ENCODE measurements at places on chromosomes 5 and 9.
A peak's percentile ranks its signal among the peaks of the same experiment; 100 is the strongest.

- DNase-seq: peak; percentile 75
Measured at GRCh38 chr5:159331093-159331973, 1.0 kb upstream of the IL12B start.

DNA sequence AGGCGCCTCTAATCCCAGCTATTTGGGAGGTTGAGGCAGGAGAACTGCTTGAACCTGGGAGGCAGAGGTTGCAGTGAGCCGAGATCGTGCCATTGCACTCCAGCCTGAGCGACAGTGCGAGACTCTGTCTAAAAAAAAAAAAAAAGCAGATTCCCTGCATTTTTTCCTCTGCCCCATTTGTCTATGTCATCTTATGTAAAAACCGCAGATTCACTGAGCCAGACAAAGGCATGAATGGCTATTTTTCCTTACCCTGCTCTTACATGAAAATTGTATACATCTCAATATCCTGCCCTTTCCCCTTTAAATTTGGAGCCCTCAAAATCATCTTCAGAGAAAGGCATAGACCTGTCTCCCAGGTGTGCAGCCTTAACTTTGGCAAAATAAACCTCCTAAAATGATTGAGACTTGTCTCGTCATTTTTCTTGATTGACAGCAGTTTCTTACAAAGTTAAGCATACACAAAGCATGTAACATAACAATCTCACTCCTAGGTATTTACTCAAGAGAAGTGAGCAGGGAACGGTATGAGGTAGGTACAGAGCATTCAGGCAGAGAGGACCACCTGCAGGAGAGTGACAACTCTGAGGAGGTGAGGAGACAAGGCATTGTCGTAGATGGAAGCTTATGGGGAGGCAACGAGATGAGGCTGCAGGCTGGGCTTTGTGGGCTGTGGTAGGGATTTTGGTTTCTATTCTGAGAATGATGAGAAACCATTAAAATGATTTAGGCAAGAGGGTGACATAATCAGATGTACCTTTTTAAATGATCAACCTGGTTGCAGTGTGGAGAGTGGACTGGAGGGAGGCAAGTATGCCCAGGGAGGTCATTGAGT is 65.7 kb upstream of the IL6ST start:
- DNase-seq: no peak

DNA sequence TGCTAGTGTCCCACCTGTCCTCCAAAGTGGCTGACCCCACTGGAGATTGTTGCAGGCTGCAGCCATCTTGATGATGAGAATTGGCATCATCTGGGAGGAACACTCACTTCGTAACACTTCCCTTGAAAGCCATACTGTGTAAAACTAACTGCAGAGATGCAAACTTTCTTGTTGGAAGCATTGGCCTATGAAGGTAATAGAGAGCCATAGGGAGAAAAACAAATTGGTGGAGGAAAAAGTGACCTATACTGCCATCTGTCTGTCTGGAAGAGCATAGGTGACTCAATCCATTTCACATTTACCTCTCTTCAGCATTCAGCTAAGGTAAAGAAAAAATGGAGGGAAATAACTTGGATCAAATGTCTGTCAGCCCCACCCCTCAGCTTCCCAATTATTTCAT is 473.4 kb downstream of the NTRK2 start:
- peak; percentile 46 for DNase-seq

- no peak for DNase-seq
Measured at GRCh38 chr5:59543821-59544442, 349.6 kb downstream of the PDE4D start.

DNA sequence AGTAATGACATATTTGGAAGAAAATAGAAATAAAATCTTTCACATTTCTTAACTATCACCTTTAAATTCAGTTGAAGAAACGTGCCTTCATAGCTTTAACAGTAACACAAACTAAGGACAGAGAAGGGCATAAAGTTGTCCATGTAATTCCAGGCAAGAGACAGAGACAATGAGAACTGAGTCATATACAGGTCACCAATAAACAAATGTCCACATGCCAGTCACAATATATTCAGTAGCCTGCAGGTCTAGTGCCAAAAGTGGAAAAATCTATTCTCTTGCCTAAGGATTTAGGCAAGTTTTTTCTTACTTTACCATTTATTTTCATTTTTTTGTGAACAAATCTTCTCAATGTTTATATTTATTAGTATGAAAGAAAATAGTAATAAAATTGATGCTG is 1711.5 kb upstream of the NUDT12 start:
- DNase-seq: no peak

DNA sequence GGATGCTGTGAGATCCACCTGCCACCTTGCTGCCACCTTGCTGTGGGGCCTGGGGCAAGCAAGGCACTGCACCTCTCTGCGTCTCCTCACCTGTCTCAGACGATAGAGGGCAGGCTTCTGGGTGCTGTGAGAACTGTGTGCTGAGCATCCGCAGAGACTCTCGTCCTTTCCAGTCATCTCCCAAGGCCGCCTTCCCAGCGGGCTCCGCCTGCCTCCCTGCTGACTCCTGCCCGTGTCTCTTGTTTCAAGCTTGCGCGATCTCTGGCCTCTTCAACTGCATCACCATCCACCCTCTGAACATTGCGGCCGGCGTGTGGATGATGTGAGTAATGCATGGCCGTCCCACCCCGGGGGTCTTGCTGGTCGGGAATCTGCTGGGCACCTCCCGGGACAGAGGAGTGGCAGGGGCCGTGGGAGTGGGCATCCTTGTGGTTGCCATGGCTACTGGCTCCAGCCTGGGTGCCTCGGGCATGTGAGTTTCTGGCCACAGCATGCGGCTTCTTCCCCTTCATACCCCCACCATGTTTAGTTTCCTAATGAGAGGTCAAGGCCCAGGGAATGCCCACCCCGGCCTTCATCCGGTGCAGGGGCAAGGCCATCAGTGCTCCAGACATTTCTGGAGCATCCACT is 3.6 kb downstream of the CACFD1 start:
- DNase-seq: no peak

- DNase-seq: no peak
Measured at GRCh38 chr9:95511952-95512708, 4.6 kb downstream of the PTCH1 start.

- no peak for DNase-seq
Measured at GRCh38 chr5:31934156-31934555, 240.0 kb downstream of the GOLPH3 start.

DNA sequence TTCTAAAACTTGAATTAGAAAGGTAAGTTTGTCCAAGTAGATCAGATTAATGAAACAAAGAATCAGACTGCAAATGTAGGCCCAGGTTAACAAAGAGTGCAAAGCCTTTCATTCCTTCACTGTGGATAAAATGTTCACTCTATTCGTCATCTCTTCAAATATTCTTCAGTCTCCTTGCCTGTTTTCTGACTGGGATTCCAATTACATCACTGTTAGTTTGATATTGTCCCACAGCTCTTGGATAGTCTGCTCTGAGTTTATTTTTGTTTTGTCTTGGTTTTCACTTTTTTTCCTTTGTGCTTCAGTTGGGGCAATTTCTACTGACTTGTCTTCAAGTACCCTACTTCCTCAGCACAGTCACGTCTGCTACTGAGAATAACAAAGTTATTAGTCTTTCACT is 38.5 kb upstream of the GZMA start:
- no peak for DNase-seq

DNA sequence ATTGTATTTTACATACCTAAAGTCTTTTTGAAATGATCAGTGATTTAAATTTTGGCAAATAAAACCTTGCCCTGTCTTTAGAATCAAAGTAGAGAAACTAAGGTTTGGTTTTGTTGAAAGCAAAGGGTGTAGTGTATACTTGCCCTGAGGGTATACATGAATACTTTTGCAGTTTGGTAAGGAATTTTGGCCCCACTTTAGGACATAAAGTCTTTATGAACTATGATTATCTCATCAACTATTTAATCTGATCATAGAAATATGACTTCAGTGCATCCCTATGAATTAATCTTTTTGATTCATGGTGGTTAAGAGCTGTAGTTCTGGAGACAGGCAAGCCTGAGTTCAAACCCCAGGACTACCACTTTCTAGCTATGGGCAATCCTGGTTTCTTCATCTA is 17.7 kb downstream of the RAD1 start:
- DNase-seq: no peak

GRCh38 chr9:27600256-27600655 is 27.0 kb upstream of the C9orf72 start:
- DNase-seq: no peak

DNA sequence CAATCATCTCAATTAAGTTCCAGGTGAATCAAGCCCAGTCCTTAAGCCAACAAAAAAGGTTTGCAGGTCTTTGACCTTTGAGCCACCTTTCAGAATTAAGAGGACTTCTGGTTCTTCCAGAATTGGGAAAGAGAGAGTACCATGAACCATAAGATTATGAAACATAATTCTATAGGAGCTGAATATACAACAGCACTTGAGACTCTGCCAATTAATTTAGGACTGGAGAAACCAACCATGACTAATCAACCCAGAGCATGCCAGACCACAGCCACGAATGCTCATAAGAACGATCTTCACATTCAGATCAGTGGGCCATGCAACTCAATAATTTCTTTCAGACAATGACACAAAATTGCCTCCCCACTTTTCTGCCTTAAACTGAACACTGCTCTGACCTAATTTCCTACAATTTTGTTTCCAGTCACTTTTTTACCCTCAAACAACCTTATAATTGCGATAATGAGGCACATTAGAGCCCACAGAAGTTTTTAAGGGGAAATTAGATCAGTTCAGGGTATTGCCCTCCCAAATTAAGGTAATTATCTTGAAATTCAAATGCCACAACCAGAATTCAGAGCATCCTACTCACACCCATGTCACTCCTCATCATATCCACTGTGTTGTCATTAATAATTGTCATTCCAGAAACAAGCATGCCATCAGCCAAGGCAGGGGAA is 213.4 kb downstream of the ATPSCKMT start:
- DNase-seq: no peak

DNA sequence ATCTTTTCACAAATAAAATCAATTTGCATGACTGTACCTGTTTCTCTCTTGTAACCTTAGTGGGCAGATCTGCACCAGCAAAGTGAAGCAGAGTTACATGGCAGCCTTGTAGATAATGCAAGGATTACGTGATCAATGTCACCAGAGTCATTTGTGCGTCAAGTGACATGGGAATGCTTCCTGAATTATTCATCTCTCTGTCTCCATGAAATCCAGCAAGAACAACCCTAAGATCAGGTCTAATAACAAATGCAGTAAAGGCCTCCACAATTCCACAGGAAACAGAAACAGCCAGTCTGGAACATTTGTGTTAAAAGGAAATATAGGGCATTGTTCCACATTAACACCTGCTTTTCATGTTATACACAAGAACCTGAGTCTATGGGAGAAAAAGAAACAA is 7.8 kb downstream of the GZMA start:
- no peak for DNase-seq

DNA sequence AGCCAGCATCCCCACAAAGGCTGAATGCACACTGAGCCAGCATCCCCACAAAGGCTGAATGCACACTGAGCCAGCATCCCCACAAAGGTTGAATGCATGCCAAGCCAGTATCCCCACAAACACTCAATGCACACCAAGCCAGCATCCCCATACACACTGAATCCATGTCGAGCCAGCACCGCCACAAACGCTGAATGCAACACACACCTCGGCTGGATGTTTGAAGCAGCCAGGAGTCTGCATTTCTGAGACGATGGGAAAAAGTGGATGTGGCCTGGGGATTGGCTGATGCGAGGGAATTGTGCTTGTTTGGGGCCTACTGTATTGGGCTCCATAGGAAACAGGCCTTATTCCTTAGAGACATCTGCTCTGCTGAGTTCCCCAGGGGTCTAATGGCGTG is 30.9 kb upstream of the CEP72 start:
- no peak for DNase-seq

GRCh38 chr9:93061260-93061751 is 2.8 kb downstream of the SUSD3 start:
- no peak for DNase-seq

GRCh38 chr5:161847447-161847846 is 473 bp upstream of the GABRA1 start:
- DNase-seq: no peak

GRCh38 chr5:17184588-17184987 is 32.8 kb upstream of the BASP1 start:
- no peak for DNase-seq

DNA sequence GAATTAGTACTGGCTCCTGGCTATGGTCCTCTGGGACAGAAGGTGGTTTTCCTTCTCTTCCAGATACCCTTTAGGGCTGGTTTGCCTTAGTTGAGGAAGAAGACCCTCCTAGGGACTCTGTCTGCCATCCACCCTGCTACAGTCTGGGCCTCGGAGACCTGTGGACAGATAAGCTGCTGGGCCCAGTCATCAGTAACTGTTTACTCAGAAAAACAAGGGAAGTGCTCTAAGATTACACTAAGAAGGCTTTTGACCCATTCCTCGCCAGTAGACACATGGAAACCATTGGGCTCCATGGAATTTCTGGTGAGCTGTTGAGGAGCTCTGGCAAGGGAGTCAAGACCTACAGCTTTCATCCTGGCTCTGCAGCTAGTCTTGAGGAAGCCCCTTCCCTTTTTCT is 31.2 kb downstream of the LARP1 start:
- no peak for DNase-seq

- no peak for DNase-seq
Measured at GRCh38 chr9:36956908-36957307, 77.2 kb downstream of the PAX5 start.

DNA sequence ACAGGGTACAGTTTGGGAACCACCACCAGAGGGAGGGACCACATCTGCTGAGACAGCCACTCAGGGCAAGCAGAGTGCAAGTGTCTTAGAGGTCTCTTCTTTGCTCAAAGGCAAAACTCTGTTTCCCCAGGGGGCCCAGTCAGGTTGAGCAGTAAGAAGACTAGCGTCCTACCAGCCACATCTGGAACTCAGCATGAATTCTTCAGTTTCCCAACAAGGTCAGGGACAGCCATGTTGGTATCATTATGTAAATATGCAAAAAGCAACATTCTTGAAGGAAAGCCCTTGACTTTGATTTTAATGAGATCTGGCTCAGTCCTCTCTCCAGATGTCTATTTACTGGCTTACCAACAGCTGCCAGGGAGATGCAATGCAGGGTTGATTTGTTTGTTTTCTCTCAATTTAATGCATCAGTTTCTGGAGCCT is 46.7 kb downstream of the TGFBI start:
- DNase-seq: no peak

GRCh38 chr5:129977810-129978209 is 73.5 kb downstream of the CHSY3 start:
- no peak for DNase-seq

DNA sequence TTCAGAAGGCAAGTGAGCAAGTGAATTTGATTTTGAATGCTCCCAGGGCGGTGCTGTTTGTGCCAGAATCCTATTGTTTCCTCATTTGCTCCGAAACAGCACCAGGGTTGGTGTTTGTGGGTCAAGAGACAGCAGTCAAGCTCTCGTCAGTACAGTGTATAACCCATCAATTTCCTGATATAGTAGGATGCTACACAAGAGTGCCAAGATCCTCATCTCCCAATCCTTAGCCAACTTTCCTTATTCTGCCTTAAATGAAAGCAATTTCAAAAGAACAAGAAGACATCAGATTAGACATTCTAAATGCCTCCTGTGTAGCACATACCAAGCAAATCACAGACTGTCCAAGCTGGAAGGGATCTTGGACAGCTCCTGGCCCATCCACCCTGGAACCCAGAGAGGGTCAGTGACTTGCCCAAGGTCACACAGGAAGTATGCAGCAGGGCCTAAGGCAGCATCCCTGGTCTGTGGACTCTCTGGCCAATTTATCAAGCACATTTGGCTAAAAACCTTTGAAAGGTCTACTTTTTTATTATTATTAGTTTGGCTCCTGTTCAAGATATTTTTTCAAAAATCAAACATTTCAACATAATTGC is 4.5 kb downstream of the WHRN start:
- no peak for DNase-seq

GRCh38 chr9:36153746-36154145 is 15.4 kb upstream of the CCIN start:
- DNase-seq: no peak
